Chondrocyte (in vitro differentiated cells): ENCODE measurements at places on chromosomes 5 and 9.

DNA sequence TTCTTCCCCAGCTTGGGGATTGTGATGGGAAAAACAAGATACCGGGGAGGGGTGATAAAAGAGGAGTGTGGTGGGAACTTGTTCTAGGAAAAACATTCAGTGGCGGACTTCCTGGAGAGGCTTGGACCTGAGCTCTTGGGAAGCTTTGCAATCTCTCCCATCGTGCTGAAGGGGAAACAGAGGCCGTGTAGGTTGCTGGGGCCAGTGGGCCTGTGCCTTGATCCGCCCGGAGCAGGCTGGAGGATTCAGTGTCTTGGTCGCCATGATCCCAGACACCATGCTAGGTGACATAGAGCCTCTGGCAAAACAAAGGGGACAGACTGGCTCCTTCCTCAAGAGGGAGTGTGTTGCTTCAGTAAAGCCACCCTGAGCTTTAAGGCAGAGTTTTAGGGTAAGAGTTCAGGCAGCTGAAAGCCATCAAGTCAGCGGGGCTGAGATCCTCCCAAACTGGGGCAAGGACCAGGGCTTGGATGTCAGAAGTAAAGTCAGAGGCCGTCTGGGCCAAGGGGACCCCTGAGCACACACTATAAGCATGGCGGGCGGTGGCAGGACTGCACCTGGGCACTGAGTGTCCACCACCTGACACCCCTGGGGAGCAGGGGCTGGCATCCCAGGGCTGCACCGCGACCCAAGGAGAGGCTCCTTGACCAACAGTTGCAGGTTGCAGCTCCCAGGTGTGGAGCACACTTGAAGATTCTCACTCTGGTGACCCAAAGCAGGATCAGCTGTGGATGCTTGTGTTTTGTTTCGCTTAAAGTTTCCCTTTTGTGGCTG is 44.7 kb downstream of the TRIP13 start:
- no peak overlapping the region for H3K4me3 ChIP-seq
- H3K4me1 ChIP-seq, result no peaks in the 10 kb centered on the region
- H3K27ac ChIP-seq, result no peak overlapping the region

DNA sequence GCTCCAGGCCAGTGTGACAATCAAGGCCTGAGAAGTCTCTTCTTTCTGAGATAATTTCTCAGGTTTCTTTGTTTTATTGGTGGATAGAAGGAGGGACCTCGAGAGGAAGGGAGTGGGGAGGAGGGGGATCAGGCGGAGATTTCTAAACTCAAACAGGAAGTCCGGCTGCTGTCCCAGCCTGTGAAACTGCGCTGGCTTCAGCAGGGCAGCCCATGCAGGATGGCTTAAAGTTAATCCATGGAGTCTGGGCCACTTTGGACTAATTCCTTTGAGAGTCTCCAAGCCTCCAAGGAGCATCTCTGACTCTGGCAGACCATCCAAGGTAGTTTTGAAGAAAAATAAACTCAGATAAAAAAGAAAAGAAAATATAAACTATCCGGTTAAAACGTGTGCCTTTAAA is 378.5 kb downstream of the MLLT3 start:
- H3K4me1 ChIP-seq, result no peaks in the 10 kb centered on the region
- no peak overlapping the region for H3K27ac ChIP-seq
- no peak for DNase-seq
- peaks cover 2% of the 10 kb centered on the region for H3K36me3 ChIP-seq

DNA sequence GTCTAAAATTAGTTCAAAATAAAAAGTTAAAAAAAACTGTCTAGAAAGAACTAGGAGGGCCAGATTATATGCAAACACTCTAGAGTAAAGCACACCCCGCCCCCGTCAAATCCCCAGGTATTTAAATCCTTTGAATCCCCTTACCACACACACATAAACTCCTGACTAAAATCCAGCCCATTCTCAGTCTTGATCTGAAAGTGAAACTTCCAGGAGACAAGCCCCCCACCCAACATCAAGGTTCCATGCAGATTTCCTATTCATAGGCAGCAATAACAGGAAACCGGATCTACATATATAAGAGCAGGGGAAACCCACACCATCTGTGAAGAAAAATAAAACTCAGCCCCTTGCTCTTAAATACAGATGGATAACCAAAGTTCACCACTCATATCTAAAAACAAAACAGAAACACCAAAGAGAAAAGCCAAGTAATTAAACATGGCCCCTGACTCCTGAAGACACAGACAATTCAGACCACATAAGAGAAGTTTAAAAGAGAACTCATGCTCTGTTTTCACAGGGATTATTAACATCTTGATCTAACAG is 42.3 kb downstream of the MARCHF3 start:
- peaks cover 18% of the 10 kb centered on the region for H3K4me1 ChIP-seq
- H3K36me3 ChIP-seq, result no peaks in the 10 kb centered on the region
- DNase-seq, result no peak
- no peak overlapping the region for H3K4me3 ChIP-seq
- no peak overlapping the region for H3K27ac ChIP-seq
- no peaks in the 10 kb centered on the region for H3K27me3 ChIP-seq

- no peaks in the 10 kb centered on the region for H3K36me3 ChIP-seq
- H3K27me3 ChIP-seq, result no peaks in the 10 kb centered on the region
- no peak overlapping the region for H3K4me3 ChIP-seq
- H3K27ac ChIP-seq, result no peak overlapping the region
- H3K4me1 ChIP-seq, result no peaks in the 10 kb centered on the region
These were observed 366.5 kb downstream of the SLCO4C1 start for GRCh38 chr5:101929628-101930027.

DNA sequence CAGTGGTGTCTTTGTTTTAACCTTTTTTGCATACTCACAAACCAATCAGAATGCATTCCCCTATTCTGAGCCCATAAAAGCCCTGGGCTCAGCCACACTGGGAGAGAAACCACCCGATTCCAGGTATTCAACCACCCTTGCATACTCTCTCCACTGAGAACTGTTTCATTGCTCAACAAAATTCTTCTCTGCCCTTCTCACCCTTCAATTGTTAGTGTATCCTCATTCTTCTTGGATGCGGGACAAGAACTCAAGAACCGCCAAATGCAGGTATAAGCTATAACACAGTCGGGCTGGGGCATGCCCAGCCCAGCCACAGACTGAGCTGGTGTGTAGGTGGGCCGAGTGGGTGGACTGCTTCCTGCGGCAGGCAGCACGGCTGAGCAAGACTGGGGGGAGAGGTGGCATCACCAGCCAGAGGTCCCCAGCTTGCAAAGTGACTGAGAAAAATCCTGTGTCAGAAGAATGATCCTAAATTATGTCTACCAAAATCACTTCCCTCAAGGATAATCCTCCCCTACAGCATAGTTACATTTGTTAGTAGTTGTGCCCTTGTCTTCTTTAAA is 141.0 kb downstream of the SSBP2 start:
- no peak for DNase-seq
- no peaks in the 10 kb centered on the region for H3K27me3 ChIP-seq
- no peak overlapping the region for H3K4me3 ChIP-seq
- peaks cover 8% of the 10 kb centered on the region for H3K36me3 ChIP-seq
- H3K4me1 ChIP-seq, result no peaks in the 10 kb centered on the region

DNA sequence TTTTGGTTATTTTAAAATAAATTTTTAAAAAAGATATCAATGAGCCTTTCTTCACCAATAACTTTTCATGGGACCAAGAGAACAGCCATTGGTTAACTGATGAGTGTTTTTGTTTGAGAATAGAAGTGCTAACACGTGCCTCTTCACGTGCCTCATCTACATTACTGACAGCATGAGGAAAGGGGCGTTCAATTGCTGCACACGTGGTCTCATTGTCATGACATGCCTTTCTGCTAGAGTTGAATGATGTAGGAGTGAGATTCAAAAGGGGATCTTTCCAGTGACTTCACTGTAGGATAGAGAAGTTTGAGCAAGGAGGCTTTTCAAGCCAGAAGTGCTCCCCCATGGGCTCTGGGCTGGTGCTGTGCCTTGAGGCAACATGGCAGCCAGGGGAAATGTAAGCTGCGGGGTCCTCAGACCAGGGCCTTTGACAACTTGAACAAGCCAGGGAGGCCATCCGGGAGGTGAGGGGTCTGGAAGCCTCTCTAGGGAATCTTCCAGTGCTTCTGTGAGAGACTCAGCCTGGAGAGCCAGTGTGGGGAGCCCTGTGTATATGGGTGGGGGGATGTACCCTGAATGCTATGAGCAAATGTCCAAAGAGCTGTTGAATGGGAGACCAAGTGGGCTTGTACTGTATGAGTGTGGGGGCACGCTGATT is 51.2 kb upstream of the FSTL4 start:
- H3K4me3 ChIP-seq, result no peak overlapping the region
- no peak overlapping the region for H3K27ac ChIP-seq
- DNase-seq, result no peak
- peaks cover 7% of the 10 kb centered on the region for H3K4me1 ChIP-seq
- H3K36me3 ChIP-seq, result no peaks in the 10 kb centered on the region

DNA sequence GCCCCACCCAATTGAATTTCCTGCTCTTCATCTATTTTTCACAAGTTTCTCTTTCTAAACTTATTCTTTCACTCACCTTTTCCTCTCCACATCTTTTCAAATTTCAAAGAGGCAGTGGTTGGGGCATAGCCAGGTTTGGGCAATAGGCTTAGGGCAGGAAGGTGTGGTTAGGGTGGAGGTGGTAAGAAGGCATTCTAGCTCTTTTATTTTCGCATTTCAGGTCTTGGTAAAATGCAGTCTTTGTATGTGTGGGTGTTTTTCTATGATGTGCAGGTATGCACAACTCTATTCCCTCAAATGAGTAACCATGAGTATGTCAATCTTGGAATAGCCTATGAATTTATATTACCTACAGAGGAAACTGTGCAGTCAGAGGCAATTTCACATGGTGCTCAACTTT is 129.8 kb upstream of the IFNE start:
- H3K27ac ChIP-seq, result no peak overlapping the region
- peaks cover 11% of the 10 kb centered on the region for H3K4me1 ChIP-seq
- peaks cover 18% of the 10 kb centered on the region for H3K27me3 ChIP-seq
- no peaks in the 10 kb centered on the region for H3K36me3 ChIP-seq
- H3K4me3 ChIP-seq, result no peak overlapping the region

GRCh38 chr5:136682986-136683385 is 317.6 kb upstream of the TRPC7 start:
- peaks cover 5% of the 10 kb centered on the region for H3K27me3 ChIP-seq
- H3K4me3 ChIP-seq, result no peak overlapping the region
- no peak overlapping the region for H3K27ac ChIP-seq
- DNase-seq, result no peak
- no peaks in the 10 kb centered on the region for H3K36me3 ChIP-seq

DNA sequence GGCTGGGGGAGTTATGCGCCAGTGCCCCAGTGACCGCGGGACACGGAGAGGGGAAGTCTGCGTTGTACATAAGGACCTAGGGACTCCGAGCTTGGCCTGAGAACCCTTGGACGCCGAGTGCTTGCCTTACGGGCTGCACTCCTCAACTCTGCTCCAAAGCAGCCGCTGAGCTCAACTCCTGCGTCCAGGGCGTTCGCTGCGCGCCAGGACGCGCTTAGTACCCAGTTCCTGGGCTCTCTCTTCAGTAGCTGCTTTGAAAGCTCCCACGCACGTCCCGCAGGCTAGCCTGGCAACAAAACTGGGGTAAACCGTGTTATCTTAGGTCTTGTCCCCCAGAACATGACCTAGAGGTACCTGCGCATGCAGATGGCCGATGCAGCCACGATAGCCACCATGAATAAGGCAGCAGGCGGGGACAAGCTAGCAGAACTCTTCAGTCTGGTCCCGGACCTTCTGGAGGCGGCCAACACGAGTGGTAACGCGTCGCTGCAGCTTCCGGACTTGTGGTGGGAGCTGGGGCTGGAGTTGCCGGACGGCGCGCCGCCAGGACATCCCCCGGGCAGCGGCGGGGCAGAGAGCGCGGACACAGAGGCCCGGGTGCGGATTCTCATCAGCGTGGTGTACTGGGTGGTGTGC is at the start of gene RXFP3:
Gene RXFP3 (plus strand): TSS at position 6 of the 636 bp plus-strand sequence. CDS start 355 bp downstream, at position 361.
- H3K27me3 ChIP-seq, result peaks cover 21% of the 10 kb centered on the region
- peak within 1 kb of the TSS; percentile 83 for H3K4me3 ChIP-seq
- no peak within 1 kb of the TSS for H3K27ac ChIP-seq

GRCh38 chr5:54361691-54362411 is 51.5 kb upstream of the ARL15 start:
- peak overlapping the region; percentile 24 for H3K27ac ChIP-seq
- no peaks in the 10 kb centered on the region for H3K27me3 ChIP-seq
- H3K4me3 ChIP-seq, result no peak overlapping the region
- DNase-seq, result no peak

DNA sequence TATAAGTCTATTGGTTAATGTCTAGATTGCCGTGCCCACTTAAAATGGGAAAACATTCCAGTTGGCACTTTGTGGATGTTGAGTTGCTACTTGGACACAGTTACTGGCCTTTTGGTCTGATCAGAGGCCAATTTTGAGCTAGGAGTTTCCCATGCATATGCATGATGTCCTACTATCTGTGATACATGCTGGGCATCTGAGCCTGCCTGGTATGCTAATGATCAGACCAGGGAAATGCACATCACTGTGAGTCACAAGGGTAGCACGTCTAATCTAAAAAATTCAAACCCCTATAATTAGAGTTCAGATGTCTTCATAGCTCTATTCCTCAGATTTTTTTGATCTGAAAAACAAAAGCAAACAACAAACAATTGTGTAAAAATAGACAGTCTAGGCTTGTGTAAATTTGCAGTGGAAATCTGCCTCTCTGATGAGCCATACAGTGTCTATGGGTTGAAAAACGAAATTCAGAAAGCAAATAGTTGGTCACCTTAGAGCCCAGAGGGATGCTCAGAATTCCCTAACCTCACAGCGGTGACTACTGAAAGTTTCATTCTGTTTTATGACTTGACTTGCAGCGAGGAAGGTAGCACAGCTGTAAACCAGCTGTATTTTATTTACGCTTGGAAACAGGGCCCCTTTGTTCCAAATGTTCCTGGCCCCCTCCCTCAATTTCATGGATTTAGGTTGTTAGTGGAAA is 37.3 kb downstream of the PALM2AKAP2 start:
- no peak for DNase-seq
- no peak overlapping the region for H3K4me3 ChIP-seq
- H3K4me1 ChIP-seq, result peaks cover 33% of the 10 kb centered on the region
- H3K27ac ChIP-seq, result no peak overlapping the region
- no peaks in the 10 kb centered on the region for H3K36me3 ChIP-seq

- DNase-seq, result no peak
- H3K27me3 ChIP-seq, result no peaks in the 10 kb centered on the region
- H3K4me3 ChIP-seq, result no peak overlapping the region
These were observed 33.8 kb upstream of the TXNDC8 start for GRCh38 chr9:110371411-110372007.

GRCh38 chr9:35424356-35425352 is 65.3 kb upstream of the RUSC2 start:
- DNase-seq, result no peak
- H3K36me3 ChIP-seq, result peaks cover 1% of the 10 kb centered on the region

GRCh38 chr9:28179893-28180292 is 606.6 kb upstream of the C9orf72 start:
- no peak overlapping the region for H3K27ac ChIP-seq
- no peak for DNase-seq
- H3K36me3 ChIP-seq, result no peaks in the 10 kb centered on the region
- no peak overlapping the region for H3K4me3 ChIP-seq
- no peaks in the 10 kb centered on the region for H3K4me1 ChIP-seq
- H3K27me3 ChIP-seq, result no peaks in the 10 kb centered on the region

DNA sequence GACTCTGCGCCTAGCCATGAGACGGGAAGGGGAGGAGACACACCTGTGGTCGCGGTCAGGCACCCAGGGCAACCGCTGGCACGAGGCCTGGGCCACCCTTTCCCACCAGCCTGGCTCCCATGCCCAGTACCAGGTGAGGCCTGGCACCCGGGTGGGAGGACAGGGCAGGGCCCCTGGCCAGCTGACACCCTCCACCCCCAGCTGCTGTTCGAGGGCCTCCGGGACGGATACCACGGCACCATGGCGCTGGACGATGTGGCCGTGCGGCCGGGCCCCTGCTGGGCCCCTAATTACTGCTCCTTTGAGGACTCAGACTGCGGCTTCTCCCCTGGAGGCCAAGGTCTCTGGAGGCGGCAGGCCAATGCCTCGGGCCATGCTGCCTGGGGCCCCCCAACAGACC is 5.0 kb downstream of the MAMDC4 start:
- H3K4me3 ChIP-seq, result no peak overlapping the region
- no peak overlapping the region for H3K27ac ChIP-seq
- no peaks in the 10 kb centered on the region for H3K36me3 ChIP-seq
- no peaks in the 10 kb centered on the region for H3K27me3 ChIP-seq
- no peak for DNase-seq
- H3K4me1 ChIP-seq, result peaks cover 2% of the 10 kb centered on the region
